ENCODE measurements at places on chromosomes 12 and 14.

- no peak for DNase-seq
Observed at GRCh38 chr14:63204407-63205043, at the start of gene RHOJ. RHOJ (plus strand) TSS chr14:63204443; CDS start chr14:63204870, 427 bp downstream.

DNA sequence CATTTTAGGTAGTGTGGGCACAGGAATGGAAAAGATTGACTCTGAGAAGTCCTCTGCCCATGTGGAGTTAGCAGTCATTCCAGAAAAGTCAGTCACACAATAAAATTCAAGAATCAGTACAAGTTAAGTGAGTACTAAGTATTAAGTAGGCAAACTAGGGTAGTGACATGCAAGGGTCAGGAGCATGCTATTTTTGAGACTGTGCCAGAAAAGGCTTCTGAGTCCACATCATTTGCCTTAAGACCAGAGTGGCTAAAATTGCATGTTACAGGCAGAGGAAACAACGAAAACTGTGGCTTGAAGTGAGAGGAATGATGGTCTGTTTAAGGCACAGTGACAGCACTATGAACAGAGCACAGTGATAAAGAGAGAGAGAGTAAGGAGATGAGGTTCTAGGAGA, 108.9 kb downstream of the SLC6A15 start:
- no peak for DNase-seq

GRCh38 chr12:94807951-94808350, 157.6 kb upstream of the TMCC3 start:
- DNase-seq: no peak

DNA sequence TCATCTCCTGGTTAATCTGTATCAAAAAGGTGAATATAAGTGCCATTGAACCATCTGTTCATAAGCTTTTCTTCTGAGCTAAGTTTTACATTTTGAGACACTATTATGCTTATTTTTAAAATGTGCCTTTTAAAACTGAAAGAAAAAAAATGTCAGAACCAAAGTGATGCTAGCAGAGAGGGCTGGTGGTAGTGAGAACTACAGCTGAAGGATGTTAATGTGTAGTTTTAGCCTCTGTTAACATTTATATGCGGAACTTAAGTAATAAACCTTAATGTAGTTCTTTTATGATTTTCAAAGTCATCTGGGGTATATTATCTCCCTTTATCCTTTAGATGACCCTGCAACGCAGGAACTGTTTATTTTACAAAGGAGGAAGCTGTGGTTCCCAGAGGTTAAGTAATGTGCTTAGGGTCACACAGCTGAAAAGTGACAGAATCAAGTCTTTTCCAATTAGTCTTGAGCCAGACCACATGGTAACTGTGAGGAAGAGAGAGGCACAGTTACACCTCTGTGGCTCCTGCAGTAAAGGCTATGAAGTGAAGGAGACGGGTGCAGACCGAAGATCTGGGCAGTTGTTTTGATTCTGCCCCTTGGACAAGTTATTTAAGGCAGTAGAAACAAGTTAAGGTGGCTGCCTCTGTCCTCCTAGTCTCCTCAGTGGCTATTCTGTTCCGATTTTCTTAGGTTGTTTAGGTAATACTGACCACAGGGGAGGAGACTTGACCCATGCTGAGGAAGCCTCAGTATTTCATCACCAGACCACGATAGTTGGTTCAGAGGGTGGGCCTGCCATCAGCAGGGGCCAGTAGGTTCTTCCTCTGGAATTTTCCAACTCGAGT, 23.9 kb downstream of the GNG2 start:
- no peak for DNase-seq

DNA sequence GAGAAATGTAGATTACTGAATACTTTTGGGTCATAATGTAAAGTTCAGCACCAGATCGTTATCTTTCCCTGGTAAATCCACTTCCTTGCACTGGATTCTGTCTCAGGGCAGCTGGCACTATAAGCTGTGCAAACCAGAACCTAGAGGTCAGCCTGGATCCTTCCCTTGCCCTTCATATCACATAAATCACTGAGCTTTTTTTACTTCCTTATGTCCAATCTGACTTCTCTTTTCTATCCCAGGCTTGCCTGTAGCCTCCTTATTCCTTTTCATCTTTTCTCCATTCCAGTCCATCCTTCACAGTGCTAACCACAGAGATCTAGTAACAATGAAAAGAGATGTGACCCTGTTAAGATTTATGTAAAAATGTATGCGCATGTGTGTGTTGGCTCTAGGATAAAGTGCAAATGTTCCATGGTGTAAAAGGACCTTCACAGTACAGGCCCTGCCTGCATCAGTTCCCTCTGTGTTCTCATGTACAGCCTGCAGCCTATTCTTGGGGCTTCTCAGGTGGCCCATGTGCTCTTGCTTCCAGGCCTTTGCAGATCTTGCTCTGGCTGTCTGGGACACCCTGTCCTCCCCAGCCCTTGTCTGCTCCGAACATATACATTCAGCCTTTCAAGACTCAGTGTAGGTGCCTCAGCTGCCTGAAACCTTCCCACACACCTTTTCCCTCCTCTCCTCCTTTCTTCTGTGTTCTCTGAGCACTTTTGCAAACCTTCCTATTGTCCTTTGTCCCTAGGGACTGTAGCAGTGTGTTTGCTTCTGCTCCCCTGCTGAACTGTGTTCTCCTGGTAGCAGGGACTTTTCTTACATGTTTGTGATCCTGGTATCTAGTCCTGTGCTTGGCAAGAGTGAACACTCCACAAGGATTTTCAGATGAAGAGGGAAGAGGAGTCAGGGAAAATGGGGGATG, 30.0 kb downstream of the PELI2 start:
- DNase-seq: no peak

DNA sequence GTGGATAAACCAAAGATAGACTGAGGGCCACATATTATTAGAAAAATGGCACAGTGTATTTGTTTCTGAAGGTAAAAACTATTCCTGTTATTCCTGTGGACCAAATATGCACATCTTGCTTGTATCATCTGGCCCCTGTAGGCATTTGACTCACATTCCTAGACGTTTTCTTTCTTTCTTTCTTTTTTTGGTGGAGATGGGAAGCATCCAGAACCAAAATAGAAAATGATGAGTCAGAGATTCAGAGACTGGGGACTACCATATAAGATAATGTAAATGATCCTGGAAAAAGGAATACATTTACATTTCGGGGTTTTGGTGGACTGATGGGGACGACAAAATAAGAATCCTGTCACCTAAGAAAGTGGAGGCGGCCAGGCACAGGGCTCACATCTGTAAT, 24.2 kb downstream of the TRIM9 start:
- no peak for DNase-seq
